Heart left ventricle (tissue), 16 donors: ENCODE measurements at places on chromosomes 5 and 9.
A peak's percentile ranks its signal among the peaks of the same experiment; 100 is the strongest.

- DNase-seq: peak; percentile 48
Measured at GRCh38 chr5:180389252-180390101, 36.3 kb upstream of the GFPT2 start.

GRCh38 chr5:161230221-161230620 is 316.3 kb downstream of the GABRB2 start:
- DNase-seq: no peak

- DNase-seq: no peak
Measured at GRCh38 chr9:68697851-68698250, 7.2 kb upstream of the PIP5K1B start.

DNA sequence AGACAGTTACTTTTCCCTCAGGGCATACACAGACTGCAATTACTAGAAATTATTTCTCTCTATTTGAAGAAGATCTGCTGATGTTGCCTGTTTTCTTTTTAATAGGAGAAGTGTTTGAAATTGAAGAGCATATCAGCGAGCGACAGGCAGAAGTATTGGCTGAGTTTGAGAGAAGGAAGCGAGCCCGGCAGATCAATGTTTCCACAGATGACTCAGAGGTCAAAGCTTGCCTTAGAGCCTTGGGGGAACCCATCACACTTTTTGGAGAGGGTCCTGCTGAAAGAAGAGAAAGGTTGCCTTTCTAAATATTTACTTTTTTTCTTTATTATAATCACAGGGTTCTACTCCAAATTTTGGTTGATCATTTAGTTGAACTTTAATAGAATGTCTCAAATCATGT is 3.4 kb downstream of the PRPF4 start:
- no peak for DNase-seq

DNA sequence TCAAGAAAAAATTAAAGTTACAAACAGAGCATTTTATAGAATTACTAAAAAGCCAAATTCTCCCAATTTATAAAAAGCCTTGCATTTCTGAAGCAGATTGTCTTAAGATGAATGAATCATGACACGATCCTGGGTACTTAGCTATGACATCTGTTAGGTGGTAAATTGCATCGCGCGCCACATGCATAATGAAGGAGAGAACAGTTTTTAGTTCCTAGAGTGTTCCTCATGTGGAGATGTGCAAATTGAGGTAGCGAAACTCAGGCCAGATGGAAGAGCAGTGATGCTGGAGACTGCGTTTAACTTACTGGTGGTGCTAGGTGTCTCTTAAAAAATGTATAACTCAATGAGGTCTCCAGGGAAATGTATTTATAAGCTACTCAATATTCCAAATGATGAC is 516.1 kb downstream of the EFNA5 start:
- no peak for DNase-seq

- no peak for DNase-seq
Measured at GRCh38 chr5:79611046-79611829, 1.0 kb upstream of the TENT2 start.

DNA sequence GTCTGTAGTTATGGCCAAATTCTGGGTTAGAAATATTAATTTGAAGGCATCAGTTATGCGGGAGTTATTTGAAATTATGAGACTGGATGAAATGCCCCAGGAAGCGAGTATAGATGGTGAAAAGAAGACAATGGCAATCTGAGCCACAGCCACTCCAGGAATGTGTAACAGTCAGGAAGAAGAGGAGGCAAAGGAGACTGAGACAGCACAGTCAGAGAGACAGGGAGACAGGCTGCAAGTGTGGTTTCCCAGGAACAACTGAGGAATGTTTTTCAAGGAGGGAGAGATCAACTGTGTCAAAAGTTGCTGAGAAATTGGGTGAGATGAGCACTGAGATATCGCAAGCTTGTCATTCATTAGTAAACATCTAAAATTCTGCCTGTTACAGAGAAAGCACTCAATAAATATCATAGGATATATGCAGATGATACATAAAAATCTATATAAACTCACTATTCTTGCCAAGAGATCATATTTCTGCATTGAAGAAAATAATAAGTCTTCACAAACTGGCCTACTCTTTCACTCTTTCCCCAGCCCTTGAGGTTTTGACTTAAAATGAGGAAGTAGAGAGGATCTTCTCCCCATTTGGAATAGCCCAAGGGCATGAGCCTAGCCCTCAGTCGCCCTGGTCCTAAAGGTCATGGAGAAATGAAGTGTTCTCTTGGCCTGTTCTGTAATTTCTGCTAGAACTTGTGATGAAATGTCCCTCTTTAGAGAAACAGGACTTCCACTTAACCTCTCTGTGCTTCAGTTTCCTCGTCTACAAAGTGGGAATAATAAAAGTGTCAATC is 48.5 kb upstream of the RLN1 start:
- DNase-seq: no peak

GRCh38 chr5:59356813-59357380 is 536.6 kb downstream of the PDE4D start:
- peak; percentile 83 for DNase-seq

GRCh38 chr9:2679011-2679410 is 38.3 kb upstream of the KCNV2 start:
- no peak for DNase-seq

- peak; percentile 44 for DNase-seq
Measured at GRCh38 chr9:97571664-97572063, 61.5 kb downstream of the TSTD2 start.

GRCh38 chr5:74649421-74649973 is 9.0 kb upstream of the ENC1 start:
- DNase-seq: no peak

DNA sequence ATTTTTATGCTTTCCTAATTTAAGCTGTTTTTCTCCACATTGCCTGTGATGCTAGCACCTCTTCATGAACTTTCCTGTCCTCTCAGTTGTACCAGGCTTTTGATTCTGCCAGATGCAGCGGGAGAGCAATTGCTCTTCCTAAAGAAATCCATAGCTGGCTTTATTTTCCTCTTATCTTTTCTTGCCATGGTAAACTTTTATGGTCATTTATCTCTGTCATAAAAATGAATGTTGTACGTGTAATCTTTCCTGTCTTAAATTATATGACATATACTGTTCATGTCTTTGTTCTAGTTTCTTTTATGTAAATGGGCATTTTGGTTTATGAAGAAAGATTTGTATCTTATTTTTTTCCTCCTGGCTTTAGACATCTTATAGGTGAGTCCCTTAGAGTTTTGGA is 127.5 kb downstream of the SH3GL2 start:
- no peak for DNase-seq

GRCh38 chr9:92406477-92406876 is 2.1 kb upstream of the OGN start:
- no peak for DNase-seq

DNA sequence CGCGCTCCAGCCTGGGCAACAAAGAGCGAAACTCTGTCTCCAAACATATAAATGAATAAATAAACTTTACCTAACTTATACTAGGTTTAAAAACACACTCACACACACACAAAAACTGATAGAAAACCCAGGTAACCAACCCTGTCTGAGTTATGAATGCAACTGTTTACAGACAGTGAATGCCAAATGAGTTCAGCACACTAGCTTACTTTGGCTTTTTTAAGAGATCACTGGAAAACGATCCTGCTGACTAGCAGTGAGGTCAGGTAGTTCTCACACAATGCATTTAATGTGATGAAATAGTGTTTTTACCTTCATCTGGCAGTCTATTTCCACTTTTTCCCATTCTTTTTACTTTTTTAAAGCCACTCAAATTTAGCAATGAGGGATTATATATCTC is 22.4 kb downstream of the FAF2 start:
- DNase-seq: no peak

DNA sequence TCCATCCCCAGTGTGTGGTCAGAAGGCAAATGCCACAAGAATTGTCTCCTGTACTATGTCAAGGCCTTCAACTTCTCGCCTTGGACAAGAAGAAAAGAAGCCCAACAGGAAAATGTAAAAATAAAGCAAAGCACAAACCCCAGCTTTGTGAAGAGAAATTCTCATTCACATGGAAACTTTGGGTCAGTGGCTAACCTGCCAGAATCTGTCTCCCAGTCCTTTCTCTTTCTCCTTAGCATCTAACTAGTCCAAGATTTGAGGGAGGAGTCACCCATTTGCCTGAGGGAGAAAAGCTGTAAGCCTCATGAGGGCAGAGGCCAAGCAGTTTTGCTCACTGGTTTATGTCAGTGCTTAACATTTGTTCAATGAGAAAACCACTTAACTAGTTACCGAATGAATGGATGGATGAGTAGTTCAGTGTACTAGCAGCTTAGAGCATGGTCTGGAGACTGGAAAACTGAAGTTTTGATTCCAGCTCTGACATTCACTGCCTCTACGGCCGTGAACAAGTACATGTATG is 36.0 kb downstream of the ADAM19 start:
- DNase-seq: no peak

DNA sequence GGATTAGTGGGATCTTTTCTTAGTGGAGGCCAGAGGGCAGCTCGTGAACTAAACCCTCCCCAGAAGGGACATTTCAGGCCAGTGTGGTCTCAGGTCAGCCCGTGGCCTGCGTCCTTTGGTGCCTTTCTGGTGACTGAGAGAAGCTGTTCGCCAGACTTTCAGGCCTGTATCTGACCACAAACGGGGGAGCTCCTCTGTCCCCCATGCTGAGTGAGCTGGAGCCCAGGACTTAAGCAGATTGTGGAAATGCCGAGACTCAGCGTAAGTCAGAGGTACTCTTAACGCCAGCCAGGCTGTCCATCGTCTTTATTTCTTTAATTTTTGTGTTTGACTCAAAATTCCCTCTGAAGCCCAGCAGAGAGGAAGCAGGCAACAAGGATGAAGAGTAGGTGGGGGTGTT is 54.8 kb upstream of the NCS1 start:
- no peak for DNase-seq
